Jurkat, Clone E6-1 (cell line): ENCODE measurements at places on chromosomes 2 and 18.

GRCh38 chr2:170932166-170932565 is 3.1 kb downstream of the GORASP2 start:
- no peak for DNase-seq

GRCh38 chr18:57040175-57040574 is 106.7 kb upstream of the BOD1L2 start:
- DNase-seq, result no peak

DNA sequence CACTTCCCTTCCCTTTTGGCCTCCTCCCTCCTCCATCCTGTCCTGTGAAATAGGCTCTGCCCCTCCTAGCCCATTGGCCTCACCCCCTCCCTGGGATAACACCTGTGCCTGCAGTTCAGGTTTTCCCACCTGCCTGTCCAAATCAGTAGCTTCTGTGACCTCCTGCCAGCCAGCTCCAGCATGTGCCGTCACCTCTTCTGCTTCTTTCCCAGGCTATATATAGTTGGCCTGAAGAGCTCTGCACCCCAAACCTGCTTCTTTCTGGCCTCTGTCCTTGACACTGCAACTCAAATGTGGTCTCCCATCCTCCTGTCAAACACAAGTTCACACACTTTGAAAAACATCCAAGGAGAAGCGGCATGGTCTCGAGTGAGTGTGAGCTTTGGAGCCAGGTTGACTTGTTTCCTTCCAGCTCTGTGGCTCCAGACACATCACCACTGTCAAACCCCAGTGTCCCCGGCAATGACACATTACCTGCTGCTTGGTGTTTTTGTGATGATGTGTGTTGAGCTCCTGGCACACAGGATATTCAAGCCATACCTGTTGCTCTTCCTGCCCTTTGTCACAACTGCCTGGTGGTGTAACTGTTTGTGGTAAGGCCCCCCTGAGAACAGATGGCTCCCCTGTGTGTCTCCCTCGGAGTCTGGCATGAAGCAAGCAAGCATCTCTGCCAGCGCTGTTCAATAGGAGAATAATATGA is 143.6 kb upstream of the DAPL1 start:
- DNase-seq, result peak; percentile 81

DNA sequence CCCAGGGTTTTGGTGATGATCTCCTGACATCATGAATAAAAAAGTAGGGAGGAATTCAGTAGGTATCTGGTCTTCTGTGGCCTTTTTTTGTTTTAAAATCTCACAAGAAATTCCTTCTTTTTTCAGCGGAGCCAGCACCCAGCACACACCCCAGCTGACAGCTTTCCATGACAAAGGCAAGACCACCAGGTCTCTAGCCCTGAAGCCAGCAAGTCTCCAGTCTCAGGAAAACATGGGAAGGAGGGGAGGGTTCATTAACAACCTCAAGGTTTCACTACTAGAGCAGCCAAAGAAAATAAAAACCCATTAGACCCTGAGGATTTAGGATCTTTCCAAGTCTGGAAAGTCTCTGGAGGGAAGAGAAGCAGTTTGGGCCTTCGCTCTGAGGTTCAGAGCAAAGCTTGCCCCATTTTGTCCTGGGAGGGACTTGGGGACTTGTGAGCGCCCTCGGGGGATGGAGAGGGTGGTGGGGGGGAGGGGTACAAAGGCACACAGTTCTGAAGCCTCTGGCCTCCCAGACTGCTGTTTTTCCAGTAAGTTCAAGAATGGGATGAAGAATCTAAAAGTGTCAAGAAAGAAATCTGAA is 9.0 kb downstream of the FOXI3 start:
- DNase-seq, result no peak
